ENCODE measurements at places on chromosomes 16 and 17.

DNA sequence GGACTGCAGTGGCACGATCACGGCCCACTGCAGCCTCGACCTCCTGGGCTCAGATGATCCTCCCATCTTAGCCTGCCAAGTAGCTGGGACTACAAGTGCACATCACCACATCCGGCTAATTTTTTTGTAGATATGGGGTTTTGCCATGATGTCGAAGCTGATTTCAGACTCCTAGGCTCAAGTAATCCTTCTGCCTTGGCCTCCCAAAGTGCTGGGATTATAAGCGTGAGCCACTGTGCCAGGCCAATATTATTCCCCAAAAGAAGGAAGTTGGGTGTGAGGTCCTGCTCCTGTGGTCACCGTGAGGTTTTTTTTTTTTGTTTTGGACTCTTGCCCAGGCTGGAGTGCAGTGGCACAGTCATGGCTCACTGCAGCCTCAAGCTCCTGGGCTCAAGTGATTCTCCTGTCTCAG, 1.5 kb downstream of the AMZ2 start:
- no peak for DNase-seq

GRCh38 chr17:30600830-30601494, 123.8 kb downstream of the GOSR1 start:
- no peak for DNase-seq

DNA sequence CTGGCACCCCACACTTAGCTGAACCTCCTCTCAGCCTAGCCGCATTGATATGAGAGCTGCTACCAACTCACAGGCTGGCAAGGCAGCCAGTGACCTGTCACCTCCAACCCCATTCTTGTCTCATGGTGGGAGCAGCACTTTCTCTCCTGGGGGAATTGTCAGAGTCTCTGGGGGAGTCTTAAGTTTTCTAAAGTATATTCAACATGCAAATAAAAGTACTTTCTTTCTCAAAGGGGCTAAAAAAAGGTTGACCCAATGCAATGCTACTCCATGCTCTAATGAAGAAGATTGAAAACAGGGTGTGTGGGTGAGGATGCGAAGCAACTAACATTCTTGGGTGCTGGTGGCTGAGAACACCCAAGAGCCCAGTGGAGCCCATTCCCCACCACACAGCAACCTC, 53.1 kb upstream of the SREBF1 start:
- no peak for DNase-seq

- DNase-seq: no peak
These were observed 245.8 kb upstream of the CDH5 start for GRCh38 chr16:66120656-66121055.

- DNase-seq: no peak
These were observed 406.0 kb upstream of the MAF start for GRCh38 chr16:80006241-80007215.

DNA sequence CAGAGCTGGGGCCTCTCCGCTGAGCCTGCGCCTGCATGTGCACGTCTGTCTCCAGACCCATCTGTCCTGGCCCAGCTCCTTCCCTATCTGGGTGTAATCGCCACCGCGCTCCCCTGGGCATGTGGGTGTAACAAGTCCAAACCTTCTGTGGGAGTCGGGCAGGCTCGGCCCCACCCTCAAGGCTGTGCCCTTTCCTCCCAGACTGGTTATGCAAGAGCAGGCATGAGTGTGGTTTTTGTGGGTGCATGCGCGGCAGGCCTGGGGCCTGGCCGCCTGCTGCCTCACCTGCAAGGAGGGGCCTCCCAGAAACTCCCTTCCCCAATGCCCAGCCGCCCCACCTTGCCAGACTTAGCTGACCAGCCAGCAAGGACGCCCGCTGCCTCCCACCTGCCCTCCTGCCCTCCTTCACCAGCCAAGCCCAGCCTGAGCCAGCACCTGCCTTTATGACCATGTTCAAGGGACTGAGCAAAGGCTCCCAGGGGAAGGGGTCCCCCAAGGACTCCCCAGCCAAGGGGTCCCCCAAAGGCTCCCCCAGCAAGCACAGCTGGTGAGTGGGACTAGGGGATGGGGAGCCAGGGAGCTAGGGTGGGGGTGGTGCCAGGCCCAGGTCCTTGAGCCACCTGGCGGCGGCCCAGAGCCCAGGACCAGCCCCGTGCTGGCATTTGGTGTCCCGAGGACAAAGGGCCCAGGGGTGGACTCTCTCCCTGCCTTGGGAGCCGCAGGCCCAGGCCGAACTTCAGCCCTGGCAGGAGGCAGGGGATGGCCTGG, at the start of gene EVPLL:
EVPLL (plus strand) TSS at position 342 of the 768 bp plus-strand sequence. CDS start 3,160 bp downstream, outside the sequence.
- DNase-seq: no peak

DNA sequence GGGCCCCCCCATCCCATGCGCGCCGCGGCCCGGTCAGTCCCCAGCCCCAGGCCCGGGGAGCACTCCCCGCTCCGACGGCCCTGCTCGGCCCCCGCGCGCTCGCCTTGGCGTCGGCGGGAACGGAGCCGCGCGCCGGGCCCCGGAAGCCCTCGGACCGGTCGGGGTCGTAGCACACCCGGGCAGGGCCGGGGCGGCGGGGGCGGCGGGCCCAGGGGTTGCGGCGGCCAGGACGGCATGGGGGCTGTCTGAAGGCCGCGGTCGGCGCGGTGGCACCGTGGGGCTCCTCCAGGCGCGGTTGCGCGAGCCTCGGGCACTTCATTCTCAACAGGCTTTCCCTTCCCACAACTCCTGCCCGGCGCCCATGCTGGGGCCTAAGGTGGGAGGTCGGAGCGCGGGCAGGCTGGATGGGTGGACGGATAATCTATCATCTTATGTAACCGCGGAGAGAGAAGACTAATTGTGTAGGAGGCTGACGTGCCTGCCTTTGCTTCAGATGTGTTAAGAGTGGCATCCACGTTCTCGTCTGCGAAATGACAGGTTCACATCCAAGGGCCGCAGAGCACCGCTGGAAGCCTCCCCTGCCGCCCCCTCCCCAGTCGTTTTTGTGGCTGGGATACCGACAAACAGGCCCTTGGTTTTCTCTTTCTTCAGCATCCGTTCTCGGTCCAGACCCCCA, 708 bp downstream of the BAIAP2 start:
- no peak for DNase-seq

DNA sequence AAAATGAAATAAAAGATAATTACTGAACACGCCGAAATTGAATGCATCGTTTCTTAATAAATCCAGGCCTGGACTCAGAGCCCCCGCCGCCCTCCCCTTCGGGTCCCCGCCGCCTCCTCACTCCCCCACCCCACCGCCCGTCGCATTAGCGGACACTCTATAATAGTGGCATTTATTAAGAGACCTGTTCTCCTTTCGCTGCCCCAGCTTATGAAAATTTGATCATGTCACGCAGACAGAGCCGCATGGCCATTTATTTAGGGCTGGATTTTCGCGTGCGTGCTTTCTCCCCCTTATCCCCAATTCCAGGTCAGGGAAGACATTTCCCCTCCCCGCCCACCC, 6.3 kb upstream of the HOXB2 start:
- no peak for DNase-seq

- DNase-seq: no peak
These were observed 144.0 kb downstream of the STX8 start for GRCh38 chr17:9431620-9432019.

GRCh38 chr17:56471696-56472095, 121.8 kb upstream of the NOG start:
- DNase-seq: no peak

GRCh38 chr16:69921127-69921526, 30.0 kb upstream of the CLEC18A start:
- DNase-seq: no peak

DNA sequence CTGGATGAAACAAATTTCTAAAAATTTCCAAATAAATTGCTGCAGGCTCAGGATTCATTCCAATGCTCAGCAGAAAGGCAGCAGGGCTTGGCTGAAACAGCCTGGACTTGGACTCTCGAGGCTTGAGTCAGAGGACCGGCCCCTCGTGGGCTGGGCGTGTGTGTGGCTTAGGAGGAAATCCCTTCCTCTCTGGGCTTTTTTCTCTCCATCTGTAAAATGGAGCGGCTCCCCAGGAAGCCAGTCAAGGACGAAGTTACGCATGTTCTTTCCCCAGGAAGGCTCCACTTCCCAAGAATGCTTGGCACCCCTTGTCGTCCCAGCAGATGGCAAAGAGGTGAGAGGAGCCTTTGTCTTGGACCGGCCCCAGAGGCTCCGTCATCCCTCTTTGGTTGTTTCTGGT, 13.5 kb downstream of the SLC46A1 start:
- no peak for DNase-seq

GRCh38 chr16:31143011-31143693, 6.7 kb downstream of the PRSS36 start:
- no peak for DNase-seq

DNA sequence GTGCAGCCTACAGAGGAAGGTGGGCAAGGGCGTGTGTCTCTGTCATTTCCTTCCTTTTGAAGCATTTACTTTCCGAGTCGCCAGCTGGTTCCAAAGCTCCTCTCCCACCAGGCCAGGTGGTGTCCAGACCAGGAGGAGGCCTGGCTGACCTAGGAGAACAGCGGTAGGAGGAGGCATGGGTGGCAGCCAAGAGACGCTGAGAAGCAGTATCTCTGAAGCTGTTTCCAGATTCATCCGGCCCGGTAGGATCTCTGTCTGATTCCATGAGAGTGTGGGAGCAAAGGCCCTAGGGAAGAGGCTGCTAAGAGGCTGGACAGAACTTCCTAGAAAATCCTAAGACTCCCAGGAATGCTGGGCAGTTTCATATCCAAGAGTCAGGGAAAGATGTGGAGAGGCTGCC, 20.3 kb downstream of the MEOX1 start:
- no peak for DNase-seq

- DNase-seq: no peak
These were observed 26.5 kb downstream of the NDE1 start for GRCh38 chr16:15676506-15676905.

DNA sequence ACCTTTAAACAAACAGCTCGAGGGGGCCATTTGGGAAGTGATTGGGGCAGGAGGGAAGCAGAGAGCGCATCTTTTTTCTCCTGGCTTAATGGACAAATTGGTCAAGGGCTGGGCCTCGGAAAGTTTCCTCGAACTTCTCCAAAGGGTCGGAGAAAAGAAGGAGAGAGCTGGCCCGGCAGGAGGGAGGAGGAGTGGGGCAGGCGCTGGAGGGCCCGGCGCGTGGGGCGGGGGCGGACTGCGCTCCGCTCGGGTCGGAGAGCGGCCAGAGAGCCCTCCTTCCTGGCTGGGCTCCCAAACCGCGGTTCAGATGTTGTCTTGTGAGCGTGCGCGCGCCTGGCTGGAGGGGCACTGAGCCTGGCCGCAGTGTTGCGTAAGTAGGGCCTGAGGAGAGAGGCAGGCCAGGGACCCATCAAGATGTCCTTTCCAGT, 1.2 kb downstream of the MMP2 start:
- DNase-seq: no peak

- DNase-seq: no peak
These were observed 11.3 kb upstream of the SKAP1 start for GRCh38 chr17:48441231-48441711.

GRCh38 chr17:3004925-3005324, 58.5 kb downstream of the OR1D5 start:
- no peak for DNase-seq

GRCh38 chr16:1082952-1083675, 10.6 kb downstream of the SSTR5 start:
- DNase-seq: no peak

DNA sequence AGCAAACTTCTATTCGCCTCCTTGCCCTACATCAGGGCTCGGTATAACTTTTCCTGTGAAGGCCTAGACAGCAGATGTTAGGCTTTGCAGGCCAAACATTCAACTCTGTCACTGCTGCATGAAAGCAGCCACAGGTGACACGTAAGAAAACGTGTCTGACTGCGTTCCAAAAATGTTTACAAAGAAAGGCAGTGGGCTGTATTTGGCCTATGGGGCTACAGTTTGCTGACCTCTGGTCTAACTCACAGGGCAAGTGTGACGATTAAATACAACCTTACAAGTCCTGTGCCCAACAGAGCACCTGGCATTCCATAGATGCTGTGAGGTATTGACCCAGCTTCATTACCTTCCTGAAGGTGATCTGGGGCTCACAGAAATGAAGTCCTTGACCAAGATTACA, 79.4 kb downstream of the USP31 start:
- DNase-seq: no peak

DNA sequence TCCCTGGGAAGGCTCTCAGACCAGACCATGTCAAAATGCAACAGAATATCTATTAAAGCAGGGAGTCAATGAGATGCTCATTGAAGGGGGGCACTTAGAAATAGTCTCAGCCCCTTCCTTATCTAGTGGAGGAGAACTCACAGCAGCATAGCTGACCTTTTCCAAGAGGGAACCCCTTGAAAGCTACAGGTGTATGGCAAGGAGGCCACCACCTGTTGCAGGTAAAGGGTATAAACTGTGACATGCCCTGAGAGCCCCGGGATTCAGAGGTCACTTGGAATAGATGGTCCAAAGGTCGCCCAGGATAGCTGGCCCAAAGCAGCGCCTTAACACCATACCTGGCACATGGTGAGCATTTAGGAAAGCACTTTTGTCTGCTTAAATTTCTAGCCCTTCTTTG, 120.2 kb upstream of the RPL38 start:
- no peak for DNase-seq

- no peak for DNase-seq
These were observed 146.4 kb downstream of the PCTP start for GRCh38 chr17:55897301-55897700.

- DNase-seq: no peak
These were observed 6.1 kb downstream of the CMTM1 start for GRCh38 chr16:66572356-66572755.

GRCh38 chr17:78174870-78175642, 6.7 kb downstream of the SYNGR2 start:
- DNase-seq: no peak

- DNase-seq: no peak
These were observed 157.2 kb upstream of the FOXF1 start for GRCh38 chr16:86353148-86353547.

GRCh38 chr17:35578929-35579432, 610 bp upstream of the PEX12 start:
- DNase-seq: no peak

DNA sequence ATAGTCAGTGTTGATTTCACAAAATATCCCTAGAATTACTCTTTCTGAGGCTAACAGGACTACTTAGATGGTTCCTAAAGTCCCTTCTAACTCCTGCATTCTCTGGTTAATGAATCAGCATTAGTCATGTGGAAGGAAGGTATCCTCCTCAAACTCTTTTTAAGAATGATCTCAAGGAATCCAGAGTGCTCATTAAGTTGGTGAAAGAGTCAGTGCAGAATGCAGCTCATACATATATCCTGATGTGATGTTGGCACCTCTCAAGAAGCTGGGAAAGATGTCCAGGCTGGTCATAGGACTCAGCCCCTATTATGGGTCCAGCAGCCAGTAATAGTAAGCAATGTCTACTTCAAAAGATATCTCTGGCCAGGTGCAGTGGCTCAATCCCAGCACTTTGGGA, 65.5 kb downstream of the PIGL start:
- DNase-seq: no peak

All from activated T-helper 1 cell treated with Interleukin-2 at 50 U/mL for 16 hours (primary cell).